EL (cell line): ENCODE measurements at places on chromosomes 11 and 22.

GRCh38 chr22:42562279-42562678 lies 8.5 kb downstream of the SERHL2 start:
- no peak for DNase-seq

- DNase-seq = no peak
Measured at GRCh38 chr11:45087900-45088160, 58.6 kb upstream of the PRDM11 start.

GRCh38 chr11:112928136-112928535 lies 33.1 kb upstream of the NCAM1 start:
- DNase-seq = no peak

- DNase-seq = no peak
Measured at GRCh38 chr11:114826910-114827442, 148.6 kb downstream of the NXPE2 start.

DNA sequence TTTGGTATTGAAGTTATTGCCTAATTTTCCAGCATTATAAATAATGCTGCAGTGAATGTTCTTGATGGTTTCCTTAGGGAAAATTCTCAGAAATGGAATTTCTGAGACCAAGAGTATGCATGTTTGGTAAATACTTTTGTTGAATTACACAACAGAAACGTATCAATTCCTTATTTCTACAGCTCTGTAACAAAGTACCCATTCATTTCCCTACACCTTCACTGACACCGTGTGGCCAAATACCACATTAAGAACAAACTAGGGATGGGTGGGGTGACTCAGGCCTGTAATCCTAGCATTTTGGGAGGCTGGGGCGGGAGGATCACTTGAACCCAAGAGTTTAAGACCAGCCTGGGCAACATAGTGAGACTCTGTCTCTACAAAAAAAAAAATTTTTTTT lies 21.8 kb downstream of the MCAM start:
- DNase-seq = no peak

GRCh38 chr11:117807482-117808327 lies 10.7 kb upstream of the DSCAML1 start:
- DNase-seq = peak; percentile 51

- no peak for DNase-seq
Measured at GRCh38 chr11:2517016-2517385, 72.2 kb downstream of the KCNQ1 start.
